ENCODE measurements at places on chromosomes 7 and 10.

DNA sequence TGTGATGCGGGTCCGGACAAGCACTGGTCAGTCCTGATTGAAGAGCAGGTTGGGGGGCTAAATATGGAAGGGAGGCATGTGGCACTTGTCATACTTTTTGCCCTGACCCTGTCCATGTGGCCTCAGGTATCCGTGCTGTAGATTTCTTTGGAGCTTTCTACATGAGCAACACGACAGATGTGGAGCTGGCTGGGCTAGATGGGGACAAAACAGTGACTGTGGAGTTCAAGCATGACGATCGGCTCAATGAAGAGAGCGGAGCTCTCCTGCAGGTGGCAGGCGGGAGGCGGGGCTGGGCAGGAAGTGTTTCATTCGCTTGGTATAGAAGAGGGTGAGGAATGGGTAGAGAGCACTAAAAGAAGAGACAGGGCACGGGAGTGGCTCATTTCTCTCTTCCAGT is 13.0 kb upstream of the CHCHD1 start:
- no peak for DNase-seq

DNA sequence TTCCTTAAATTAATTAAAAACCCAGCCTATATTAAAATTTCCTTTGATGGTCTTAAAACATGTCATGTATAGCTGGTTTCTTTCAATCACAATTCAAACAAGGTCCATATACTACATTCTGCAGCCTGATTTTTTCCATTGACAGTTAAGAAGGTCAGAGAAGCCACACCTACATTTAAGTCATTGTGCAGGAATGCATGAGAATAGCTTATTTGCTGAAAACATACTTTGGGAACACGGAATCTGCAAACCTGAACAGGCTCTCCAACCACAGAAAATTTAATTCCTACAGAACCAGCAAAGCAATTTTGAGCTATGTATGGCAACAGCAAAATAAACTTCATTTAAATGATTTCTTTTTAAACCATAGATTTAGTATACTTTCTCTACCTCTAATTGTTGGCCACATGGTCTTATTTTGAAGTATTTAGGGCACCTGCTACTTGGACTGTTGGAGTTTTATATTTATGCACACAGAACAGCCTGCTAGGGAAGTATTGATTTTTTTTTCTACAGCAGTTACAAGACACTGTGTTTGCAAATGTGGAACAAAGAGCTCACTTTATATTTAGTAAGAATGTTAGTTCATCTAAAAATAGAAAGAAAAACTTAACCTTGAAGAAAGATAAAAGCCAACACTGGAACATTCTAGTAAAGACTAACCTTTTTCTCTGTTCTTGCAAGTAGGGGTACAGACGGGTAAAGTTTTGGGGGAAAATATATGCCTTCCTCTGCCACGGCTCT is 240.9 kb upstream of the IMMP2L start:
- DNase-seq, result no peak

- no peak for DNase-seq
Observed at GRCh38 chr10:89625041-89625765, 19.8 kb downstream of the PANK1 start.

DNA sequence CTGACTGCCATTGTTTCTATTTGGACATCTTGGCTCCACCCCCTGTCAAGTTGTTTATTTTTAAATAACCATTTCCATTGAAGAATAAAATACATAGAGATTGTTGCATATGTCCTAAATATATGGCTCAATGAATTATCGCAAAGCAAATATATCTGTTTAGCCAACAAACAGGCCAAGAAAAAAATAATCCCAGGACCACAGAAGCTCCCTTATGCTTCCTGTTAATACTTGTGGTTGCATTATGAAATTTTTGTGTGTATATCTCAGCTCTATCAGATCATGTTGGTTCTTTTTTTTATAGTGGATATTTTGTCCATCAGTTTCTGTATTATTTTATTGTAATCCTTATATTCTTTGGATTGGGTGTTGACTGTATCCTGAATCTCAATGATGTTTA is 53.4 kb upstream of the CYP2C8 start:
- DNase-seq, result no peak

DNA sequence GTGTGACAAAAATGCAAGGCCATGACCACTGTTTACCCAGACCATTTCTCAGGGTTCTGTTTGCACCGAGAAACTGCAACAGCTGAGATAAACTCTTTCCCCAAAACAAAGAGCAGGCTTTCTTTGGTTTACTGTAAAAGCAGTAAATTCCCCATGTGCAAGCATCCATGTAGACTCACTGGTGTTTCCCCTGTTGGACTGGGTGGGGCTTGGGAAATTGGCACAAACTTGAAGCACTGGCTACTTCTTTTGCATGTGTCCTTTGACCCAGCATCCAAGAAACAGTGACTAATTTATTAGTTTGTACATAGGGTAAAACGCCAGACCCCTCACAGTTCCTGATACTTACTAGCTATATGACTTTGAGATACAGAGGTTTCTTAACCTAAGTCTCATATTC is 12.3 kb downstream of the IQUB start:
- DNase-seq, result no peak

DNA sequence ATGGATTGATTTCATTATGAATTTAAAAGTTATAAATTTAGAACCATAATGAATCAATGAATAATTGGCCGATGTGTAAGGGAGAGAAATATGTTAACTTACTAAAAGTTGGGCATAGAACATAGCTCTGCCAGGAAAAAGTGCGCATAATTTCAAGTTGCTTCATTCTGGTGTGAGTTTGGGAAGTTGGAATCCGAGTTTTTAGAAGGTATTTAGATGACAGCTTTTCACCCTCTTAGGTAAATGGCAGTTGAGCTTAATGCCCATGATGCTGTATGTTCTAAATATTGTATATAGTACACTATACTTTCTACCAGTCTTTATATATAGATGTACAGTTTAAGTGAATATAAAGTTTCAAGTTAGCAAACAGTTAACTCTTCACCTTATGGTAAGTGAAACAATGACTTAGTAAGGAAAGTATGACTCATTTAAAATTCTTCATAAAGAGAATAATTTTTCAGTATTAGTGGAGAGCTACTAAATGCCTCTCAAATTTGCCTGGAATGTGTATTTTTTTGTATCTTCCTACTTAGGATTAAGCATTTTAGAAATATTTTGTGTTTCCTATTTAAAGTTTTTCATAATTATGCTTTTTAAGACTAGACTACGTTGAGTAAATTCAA is 1.6 kb downstream of the C1GALT1 start:
- DNase-seq, result no peak

DNA sequence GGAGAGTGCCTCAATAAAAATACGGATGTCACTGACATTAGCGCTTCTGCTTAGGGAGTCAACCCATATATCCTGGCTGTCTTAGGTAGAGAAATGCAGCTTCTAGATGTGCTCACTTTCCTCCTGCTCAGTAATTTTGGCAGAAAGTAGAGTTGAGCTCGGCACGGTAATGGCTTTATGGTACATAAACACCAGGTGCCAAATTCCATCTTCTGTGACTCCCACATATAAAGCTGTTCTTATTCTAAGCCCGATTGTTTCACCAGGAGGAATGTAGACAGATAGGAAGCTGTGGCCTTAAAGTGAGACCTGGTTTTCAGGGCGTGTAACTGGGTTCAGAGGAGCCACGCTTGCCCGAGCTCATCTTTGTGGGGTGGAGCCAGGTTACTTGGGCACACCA is 143.7 kb downstream of the CREB5 start:
- DNase-seq, result no peak

- no peak for DNase-seq
Observed at GRCh38 chr7:72441791-72442190, 29.7 kb upstream of the CALN1 start.

DNA sequence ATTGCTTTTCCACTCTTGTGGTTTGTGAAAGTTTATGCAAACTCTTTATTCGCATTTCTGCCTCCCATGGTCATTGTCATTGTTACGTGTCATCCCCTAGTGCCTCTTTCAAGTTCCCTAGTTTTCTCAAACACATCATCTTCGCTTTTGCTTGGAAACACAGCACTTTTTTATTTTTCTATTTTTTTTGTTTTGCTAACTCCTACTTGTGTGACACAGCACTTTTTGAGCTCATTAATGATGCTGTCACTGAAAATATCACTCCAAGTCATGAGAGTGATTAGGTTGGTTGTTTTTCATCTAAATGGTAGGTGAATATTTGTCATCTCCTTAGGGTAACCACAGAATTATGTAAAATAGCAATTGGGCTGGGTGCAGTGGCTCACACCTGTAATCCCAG is 8.5 kb upstream of the STX1A start:
- DNase-seq, result no peak

GRCh38 chr10:87829986-87830729 is 12.1 kb upstream of the ATAD1 start:
- no peak for DNase-seq

GRCh38 chr7:37336259-37336658 is 112.4 kb downstream of the ELMO1 start:
- no peak for DNase-seq

GRCh38 chr10:128156999-128157755 is 31.0 kb upstream of the MKI67 start:
- DNase-seq, result no peak

- DNase-seq, result no peak
Observed at GRCh38 chr10:69807122-69807521, 5.4 kb downstream of the COL13A1 start.

DNA sequence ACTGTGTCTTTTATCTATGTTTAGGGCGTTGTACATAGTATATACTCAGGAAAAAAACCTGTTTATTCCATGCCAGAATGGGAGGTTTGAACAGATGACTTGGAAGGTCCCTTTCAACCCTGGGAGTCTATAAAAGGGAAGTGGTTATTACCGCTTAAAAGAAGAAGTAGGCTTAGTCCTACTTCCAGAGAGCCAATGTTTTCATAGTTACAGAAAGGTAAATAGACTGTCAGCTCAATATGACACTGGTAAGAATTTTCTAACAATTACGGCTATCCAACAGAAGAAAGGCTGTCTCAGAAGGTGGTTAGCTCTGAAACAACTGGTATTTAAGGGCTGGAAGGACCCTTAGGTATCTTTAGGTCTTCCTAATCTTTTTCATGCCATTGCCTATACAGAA is 1.1 kb upstream of the TFAM start:
- no peak for DNase-seq
